Stimulated activated CD8-positive, alpha-beta memory T cell treated with anti-CD3 and anti-CD28 coated beads, Interleukin-15, amount 100 ng/mL, for 4 hours (primary cell): ENCODE measurements at places on chromosomes 4 and X.

GRCh38 chr4:186806679-186807421 lies 83.2 kb upstream of the FAT1 start:
- DNase-seq = no peak

DNA sequence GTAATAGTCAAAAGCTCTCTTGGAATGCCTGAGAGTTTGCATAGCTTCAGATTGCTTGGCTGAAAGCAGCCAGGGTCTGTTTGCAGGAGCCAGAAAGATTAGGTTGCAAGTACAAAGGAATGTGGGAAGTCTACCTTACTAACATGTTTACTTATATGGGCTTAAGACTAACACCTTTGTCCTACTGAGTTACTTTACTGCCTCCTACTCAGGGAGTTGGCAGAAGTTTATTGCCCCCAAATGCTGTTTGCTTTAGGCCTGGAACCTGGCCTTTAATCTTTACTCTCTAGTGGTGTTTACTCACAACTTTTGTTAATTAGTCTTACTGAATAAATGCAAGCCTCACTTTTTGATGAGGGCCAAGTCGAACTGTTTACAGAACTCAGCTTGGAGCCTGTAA lies 219.4 kb upstream of the ZC4H2 start:
- no peak for DNase-seq

DNA sequence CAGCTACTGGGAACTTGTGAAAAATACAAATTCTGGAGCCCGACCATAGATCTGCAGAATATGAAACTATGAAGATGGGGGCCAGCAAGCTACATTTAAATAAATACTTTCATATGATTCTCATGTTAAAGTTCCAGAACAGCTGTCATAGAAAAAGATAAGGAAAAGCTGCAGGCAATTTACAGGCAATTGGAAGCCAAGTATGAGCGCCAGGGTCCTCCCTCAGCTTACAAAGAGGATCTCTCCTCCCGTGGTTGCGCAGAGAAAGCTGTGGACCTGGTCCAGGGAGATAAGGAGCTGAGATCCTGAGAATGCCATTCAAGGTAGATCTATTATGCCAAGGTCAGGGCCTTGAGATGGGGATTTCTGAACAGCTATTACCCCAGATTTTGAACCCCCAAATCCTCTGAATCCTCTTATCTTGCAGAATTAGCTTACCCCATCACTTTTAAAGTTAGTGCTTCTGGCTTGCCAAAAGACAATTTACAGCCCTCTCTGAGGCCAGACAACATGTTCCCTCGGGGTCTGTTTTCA lies 25.6 kb upstream of the FRAS1 start:
- no peak for DNase-seq

DNA sequence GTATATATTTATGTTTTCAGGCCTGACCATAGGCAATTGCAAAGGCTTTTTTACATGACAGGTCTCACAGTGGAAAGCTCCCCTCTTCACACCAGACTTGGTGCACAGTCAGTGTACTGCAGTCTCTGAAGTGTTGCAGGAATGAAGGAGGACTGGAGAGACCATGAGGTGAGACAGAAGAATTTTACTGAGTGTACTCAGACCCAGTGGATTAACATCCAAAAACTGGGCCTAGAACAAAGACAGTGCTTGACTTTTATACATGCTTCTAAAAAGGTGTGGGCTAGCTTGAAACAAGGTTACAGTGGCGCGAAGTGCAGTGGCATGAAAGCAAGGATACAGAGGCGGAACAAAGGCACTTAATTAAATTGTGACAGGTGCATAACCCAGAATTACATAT lies 822.9 kb downstream of the RAPGEF2 start:
- no peak for DNase-seq
